MCF 10A (cell line): ENCODE measurements at places on chromosomes 12 and 14. TPM values are rescaled to one million over a fixed set of nuclear protein-coding genes. Genes with fewer than 3 reads are reported as not detected.

DNA sequence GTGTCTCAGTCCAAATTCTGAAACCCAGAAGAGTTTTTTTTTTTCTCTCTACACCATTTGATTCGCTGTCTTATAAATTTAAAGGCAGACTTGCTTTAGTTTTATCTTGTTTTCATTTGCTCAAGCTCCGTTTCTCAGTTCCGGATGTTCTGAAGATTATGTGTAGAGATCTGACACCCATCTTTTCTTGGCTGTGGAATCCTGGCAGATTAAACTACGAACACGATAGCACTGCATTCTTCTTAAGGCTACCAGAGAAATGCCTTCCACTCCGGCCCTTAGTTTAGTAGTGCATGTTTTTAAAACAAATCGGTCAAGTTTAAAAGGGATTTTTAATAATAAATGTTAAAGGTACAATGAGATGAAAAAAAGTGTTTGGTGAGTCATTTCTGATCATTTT lies 106.4 kb downstream of the LMO3 start:
- DNase-seq, result no peak

Gene TSPAN19
- 0.63 and 1.1 TPM in 2 replicates for total RNA-seq

Gene HRK
- 2.6 and 3.0 TPM in 2 replicates for total RNA-seq

DNA sequence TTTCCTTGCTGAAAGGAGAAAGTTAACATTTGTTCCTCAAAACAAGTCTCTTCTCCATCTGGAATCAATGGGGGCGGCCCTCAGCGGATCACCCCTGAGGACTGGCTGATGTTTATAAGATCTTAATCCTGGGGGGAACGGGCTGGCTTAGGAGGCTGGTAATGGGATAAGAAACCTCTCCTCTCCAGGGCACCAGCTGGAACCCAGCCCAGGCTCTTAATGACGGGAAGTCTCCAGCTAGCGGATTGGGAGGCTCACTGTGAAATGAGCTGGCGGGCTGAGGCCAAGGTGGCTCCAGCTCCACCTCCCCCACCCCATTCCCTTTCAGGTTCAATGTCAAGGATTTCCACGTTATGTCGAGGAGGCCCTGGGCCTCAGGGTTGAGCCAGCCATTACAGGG lies 1133.0 kb downstream of the VRK1 start:
- DNase-seq, result no peak
